ENCODE measurements at places on chromosomes 4 and X.

GRCh38 chr4:83677656-83678055 is 141.7 kb downstream of the GPAT3 start:
- no peak for DNase-seq

DNA sequence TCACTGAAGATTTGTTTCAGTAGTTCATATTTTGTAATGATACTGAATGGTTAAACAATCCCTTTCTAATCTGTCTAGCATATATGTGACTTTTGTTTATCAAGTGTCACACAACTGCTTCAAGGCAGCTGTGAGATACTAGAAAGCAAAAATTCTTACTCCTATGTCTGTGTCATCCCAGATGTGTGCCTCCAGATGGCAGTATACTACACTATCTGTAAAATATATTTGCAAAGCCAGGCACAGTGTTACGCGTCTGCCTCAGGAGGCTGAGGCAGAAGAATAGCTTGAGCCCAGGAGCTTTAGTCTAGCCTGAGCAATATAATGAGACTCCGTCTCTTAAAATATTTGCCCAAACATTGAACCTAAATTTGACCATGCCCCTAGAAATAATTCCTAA is 4.0 kb downstream of the NUDT10 start:
- no peak for DNase-seq

DNA sequence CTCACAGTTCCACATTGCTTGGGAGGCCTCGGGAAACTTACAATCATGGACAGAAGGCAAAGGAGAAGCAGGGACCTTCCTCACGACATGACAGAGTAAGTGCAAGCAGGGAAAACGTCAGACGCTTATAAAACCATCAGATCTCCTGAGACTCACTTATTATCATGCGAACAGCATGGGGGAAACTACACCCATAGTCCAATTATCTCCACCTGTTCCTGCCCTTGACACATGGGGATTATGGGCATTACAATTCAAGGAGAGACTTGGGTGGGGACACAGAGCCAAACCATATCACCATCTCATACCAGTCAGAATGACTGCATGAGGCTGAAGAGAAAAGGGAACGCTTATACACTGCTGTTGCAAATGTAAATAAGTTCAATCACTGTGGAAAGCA is 1066.9 kb upstream of the PCDH7 start:
- no peak for DNase-seq

GRCh38 chrX:65643531-65644052 is 23.9 kb upstream of the MSN start:
- DNase-seq, result no peak

DNA sequence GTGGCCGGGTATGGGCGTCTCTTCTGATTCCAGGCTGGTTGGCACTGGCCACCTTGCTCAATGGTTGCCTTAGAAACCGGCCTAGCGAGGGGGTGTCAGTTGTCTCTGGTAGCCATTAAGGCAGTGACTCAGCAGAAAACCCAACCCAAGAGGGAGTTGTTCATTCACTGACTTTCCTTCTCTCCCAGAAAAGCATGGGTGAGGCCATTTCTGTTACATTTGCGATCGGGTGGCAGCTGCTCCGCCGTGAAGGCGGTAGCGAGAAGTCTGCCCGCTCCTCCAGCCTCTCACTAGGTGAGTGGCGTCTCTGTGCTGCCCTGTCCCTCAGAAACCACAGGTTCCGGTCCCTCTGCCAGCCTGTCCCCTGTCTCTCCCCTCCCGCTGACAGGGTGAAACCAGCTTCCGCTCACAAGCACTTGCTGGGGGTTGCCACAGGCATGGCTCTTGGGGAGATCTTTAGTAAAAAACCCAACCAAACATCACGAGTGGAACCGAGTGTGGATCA is 17.4 kb downstream of the IRAK1 start:
- no peak for DNase-seq

- DNase-seq, result no peak
Measured at GRCh38 chrX:55451626-55451989, 319 bp upstream of the MAGEH1 start.

All from non-pigmented ciliary epithelial cell (primary cell).